ENCODE measurements at places on chromosomes 13 and 19. TPM values are rescaled to one million over a fixed set of nuclear protein-coding genes. Genes with fewer than 3 reads are reported as not detected.

OR7E24 gene
- total RNA-seq = not detected

CLEC17A gene
- total RNA-seq = not detected

SLC10A2 gene
- not detected for total RNA-seq

SWSAP1 gene
- total RNA-seq = 3.0 TPM

CACNG7 gene
- total RNA-seq = 43.2 TPM

KRTDAP gene
- total RNA-seq = 3.2 TPM

FGF22 gene
- 1.4 TPM for total RNA-seq

ZNF575 gene
- total RNA-seq = not detected

MIDN gene
- total RNA-seq = 190 TPM

ZNF534 gene
- total RNA-seq = 0.23 TPM

Data from WTC11 (cell line).